ENCODE measurements at places on chromosomes 11 and 22.
A peak's percentile ranks its signal among the peaks of the same experiment; 100 is the strongest.

DNA sequence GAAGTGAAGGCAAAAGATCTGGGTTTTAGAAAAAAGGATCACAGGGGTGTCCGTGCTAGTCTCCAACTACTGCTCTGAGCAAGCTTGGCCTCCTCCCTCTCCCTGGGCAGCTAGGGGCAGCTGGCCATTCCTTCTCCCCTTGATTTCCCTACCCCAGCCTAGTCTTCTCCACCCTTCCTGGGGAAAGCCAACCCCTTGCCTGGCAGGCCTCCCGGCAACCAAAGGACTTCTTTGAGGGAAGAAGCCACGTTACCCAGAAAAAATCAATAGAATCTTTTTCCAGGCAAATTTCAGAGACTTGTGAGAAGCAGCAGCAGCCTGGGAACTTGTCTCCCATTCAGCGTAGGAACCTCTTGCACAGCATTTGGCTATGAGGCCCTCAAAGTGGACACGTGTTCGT, 91.5 kb downstream of the MIAT start:
- DNase-seq, result no peak

DNA sequence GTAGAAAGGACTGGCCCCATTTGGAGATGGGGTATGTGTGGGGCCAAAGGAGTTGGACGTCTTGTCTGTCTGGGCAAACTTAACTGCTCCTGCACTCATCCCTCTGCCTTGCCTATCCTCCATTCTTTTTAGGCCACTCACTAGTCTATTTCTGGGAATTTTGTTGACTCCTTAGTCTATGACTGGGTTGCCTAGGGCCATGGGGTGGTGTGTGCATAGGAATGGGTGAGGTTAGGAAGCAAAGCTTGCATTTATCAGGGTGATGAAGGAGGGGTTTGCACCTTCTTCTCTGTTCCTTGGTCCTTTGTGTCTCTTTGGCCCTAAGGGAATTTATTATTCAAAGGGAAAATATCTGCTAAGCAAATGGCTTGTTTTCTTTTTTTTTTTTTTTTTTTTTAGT, 80.9 kb upstream of the OR9Q1 start:
- DNase-seq, result no peak

DNA sequence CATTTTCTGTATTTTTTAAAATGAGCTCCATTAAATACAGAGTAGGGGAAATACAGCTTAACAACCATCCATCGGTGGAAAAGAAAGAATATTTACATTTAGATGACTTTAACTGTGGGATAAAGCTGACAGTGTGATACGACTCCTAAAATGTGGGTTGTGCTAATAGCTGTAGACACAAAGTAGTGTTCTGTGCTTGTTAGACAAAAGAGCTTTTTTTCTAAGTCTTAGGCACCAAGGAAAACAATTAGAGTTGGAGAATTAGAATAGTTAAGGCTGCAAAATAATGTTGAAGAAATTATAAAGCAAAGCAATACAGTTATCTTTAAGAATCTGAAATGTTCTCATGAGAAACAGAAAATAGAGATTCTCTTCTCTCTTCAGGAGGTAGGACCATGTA, 307.7 kb upstream of the KIRREL3 start:
- no peak for DNase-seq

- DNase-seq, result peak; percentile 90
These were observed 3.4 kb downstream of the FAM83F start for GRCh38 chr22:39997939-39998726.

DNA sequence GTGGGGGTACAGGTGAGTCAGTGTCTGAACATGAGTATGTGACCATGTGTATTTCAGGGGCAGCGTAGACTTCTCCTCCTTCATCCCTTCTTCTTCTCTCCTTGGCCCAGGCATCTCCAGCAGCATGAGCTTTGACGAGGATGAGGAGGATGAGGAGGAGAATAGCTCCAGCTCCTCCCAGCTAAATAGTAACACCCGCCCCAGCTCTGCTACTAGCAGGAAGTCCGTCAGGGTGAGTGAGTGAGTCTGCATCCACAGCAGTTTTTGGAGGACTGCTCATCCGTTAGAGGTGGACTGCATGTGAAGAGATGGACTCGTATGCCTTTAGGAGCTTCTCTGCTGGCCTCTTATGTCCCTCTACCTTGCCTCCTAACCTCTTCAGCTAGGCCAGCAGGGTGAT, 15.6 kb downstream of the TUB start:
- DNase-seq, result no peak

- no peak for DNase-seq
These were observed 349.0 kb downstream of the CTTN start for GRCh38 chr11:70747285-70747684.

DNA sequence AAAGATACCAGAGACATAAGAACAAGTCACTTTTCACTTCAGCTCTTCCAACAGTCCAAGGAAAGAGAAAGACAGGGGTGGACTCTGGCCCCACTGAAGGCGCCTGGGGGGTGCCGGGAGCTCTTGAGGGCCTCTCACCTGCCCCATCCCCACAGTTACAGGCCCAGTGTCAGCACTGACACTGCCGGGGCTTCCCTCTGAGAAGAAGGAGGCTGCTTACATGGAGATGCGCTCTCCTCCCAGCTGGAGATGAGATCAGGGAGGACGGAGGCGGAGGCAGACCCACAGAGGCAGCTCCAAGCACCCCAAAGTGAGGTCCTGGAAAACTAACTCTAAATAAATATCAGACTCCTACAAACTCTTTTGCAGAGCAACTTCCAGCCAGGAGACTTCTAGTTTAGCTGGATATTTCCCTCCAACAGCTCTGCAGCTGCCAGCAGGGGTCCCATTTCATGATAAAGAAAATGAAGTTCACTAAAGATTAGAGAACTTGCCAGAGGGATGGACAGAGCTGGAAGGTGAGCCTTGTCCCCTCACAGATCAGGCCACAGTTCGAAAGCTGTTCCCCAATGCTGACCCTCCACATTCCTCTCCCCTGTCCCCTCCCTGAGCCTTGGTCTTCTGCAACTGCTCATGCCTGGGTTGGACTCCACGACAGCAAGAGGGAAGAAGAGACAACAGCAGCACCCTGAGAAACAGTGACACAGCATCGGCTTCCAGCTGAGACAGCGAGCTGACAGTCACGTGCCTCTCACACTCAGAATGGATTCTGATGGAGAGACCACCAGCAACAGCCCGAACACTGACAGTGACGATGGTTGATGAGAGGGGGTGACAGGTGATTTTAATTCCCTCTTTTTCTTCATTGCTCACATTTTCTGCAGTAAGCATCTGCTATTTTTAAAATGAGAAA, 5.8 kb downstream of the CARS1 start:
- DNase-seq, result no peak

DNA sequence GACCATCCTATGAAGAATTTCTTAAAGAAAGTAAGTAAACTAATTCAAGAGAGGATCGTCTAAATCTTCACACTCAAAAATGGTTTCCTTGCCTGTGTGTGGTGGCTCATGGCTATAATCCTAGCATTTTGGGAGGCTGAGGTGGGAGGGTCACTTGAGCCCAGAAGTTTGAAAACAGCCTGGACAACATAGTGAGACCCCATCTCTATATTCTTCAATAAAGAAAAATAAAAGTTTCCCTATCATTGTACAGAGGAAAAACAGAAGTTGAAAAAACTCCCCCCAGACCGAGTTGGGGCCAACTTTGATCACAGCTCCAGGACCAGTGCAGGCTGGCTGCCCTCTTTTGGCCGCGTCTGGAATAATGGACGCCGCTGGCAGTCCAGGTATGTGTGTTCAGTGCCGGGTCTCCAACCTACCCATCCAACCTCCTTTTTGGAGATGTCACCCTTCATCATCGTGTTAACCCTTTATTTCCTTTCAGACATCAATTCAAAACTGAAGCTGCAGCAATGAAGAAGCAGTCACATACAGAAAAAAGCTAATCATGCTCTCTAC, 3.0 kb downstream of the RPS25 start:
- DNase-seq, result no peak

DNA sequence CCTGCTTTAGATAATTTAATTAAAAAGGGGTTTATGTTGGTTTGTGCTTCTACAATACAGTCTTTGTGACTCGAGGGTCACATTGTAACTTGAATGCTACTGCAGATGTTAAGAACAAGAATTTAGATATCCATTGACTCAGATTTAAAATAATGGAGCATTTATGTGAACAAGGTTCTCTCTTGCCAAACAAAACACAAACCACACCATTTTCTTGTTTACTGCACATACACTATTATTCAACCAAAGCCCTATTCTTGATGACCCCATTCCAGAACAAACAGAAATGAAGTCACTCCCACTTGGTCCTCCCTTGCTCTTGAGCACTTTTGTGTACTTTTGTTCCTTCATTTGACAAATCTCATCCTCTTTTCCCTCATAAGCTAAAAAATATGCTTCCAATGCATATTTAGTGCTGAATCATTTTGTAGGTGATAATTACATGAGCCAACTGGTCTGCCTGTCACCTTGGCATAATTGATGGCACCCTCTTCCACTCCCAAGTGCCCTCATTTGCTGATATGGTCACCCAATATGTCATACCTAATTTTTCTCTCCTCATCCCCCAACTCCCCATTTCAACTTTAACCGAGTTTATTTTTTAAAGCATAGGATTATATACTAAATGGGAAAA, 2.8 kb downstream of the C11orf71 start:
- DNase-seq, result peak; percentile 17

DNA sequence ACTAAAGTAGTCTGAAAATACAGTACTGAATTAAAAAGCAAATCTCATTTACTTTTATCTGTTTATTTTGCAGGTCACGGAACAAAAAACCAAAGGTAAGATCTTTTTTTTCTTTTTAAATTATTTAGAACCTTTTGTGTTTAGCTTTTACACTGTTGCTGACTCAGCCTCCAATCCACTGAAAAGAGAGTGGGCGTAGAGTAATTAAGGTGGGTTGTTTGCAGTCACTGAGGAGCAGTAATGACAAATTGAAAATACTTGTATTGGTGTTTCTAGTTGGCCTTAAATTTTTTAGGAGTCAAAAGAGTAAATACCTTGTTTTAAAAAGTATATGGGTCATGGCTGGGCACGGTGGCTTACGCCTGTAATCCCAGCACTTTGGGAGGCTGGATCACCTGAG, 73.4 kb downstream of the TNRC6B start:
- DNase-seq, result no peak

- DNase-seq, result no peak
These were observed 84.2 kb downstream of the CCDC83 start for GRCh38 chr11:85939099-85940015.

DNA sequence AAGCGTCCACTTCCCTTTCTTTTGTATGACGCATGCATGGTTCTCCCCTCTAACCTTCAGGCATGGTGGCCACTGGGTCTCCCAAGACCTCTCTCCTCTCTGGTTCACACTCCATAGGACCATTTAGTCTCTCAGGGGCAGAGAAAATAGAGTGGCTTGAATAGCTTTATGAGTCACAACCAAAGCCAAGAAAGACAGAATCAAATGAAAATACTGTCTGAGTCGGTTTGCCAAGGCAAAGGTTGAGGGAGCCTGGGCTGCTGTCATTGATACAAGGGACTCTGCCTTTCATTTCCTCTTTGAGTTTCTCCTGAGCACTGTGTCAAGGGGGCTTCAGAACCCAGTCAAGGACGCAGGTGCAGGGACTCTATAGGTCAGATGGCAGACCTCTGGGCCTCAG, 44.2 kb downstream of the TENM4 start:
- peak; percentile 96 for DNase-seq

DNA sequence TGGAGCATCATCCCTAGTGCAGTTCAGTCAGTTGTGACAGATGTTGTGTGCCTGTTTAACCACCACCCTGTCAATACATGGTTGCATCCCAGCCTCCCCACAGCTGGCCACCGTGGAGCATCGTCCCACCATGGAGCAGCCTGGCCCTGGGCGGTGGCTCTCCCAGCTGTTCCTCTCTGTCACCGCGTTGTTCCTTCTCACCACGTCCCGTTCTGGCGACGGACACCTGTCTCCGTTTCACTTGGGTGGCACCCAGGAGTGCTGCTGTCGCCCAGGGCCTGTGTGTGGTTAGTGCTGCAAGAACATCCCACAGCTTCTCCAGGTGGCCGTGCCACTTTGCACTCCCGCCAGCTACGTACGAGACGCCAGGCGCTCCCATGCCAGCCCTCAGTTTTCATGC, 26.5 kb downstream of the MUC6 start:
- DNase-seq, result no peak

DNA sequence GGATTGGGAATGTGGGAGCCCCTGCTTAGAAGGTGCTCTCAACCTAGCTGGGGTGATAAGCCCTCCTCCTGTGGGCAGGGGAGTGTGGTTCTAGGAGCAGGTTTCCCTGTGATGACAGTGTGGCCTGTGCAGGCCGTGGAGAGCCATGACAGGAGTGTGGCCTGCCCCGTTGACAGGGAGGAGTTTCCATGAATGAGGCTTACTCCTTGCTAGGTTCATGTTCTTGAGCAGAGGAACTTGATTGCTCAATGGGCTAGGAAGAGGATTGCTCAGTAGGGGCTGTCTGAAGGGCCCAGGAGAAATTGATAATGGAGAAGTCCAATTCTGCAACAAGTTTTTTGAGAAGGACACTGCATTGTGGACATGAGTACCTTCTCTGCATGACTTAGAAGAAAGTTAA, 92.0 kb downstream of the PPP6R3 start:
- no peak for DNase-seq

- DNase-seq, result no peak
These were observed 29.5 kb downstream of the CARD18 start for GRCh38 chr11:105109855-105110687.

- DNase-seq, result no peak
These were observed 406.0 kb downstream of the TBC1D22A start for GRCh38 chr22:47168441-47168840.

DNA sequence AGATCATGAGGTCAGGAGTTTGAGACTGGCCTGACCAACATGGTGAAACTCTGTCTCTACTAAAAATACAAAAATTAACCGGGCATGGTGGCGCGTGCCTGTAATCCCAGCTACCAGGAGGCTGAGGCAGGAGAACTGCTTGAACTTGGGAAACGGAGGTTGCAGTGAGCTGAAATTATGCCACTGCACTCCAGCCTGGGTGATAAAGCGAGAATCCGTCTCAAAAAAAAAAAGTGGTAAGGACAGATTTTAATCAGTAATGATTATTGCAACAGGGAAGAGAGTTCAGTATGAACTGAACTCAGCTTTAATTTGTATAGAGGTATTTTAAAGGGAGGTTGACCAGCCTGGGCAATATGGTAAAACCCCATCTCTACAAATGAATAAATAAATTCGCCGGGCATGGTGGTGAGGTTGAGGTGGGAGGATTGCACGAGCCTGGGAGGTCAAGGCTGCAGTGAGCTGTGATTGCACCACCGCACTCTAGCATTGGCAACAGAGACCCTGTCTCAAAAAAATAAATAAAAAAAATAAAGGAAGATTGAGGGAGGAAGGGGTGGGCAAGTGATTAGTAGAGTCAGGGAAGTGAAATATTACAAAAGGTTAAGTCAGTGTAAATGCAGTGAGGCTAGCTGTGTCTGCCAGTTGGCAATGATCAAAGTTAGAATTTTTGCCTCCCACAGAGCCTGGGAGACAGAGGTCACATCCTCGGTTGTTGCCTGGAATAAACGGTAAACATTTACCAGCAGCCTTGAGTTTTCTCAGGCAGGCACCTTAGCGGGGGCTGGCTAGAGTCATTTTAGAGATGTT, 2.6 kb upstream of the MCM5 start:
- no peak for DNase-seq

GRCh38 chr11:61445516-61445915, 15.6 kb downstream of the SDHAF2 start:
- DNase-seq, result no peak

- peak; percentile 62 for DNase-seq
These were observed 364.2 kb downstream of the TENM4 start for GRCh38 chr11:79076526-79077115.

All from RPMI7951 (cell line).